ENCODE measurements at places on chromosomes 11 and 22. TPM values are rescaled to one million over a fixed set of nuclear protein-coding genes. Genes with fewer than 3 reads are reported as not detected.

The RHOD gene
- total RNA-seq = 18.0 TPM

The C1QTNF6 gene
- total RNA-seq = 1.8 TPM

The PRRG4 gene
- 0.81 TPM for total RNA-seq

The LRP5 gene
- 46.2 TPM for total RNA-seq

The ADM gene
- total RNA-seq = 36.5 TPM
